GM10248 (cell line): ENCODE measurements at places on chromosomes 4 and X.

DNA sequence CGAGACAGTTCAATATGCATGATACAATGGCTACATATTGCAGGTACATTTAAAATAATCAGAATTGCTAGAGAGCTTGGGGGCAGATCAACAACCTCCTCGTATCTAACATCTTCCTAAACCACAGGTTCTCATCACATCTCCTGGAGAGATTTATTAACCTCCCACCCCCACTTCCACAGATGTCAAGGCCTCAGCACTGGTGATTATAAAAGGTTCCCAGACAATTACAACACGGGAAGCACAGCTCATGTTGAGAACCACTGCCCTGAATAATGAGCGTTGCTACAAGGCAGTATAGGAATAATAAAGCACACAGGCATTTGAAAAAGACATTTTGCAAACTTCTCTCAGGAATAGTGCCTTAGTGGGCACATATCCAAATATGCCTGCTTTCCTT, 42.8 kb downstream of the ELOVL6 start:
- DNase-seq = no peak

DNA sequence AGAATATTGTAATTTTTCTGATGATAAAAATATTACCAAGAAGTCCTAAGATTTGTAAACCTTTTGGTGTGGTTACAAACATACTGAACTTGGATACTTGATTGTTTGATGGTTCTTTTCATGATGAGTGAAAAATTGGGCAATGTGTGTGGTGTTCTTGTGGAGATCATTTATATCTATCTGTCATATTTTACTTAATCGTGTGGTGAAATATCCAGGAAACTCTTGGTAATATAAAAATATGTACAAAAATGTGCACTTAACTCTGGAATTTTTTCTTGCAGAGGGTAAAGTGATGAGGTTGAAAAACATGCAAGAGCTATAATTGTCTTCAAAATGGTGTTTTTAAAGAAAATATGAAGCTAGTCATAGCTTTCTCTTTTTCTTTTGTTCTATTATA, 2.8 kb downstream of the DCUN1D4 start:
- no peak for DNase-seq

DNA sequence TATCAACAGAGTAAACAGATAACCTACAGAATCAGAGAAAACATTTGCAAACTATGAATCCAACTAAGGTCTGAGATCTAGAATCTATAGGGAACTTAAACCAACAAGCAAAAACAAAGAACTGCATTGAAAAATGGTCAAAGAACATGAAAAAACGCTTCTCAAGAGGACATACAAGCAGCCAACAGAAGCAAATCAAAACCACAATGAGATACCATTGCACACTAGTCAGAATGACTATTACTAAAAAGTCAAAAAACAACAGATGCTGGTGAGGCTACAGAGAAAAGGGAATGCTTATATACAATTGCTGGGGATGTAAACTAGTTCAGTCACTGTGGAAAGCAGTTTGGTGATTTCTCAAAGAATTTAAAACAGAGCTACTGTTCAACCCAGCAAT, 255.7 kb downstream of the TMEM47 start:
- DNase-seq = no peak

- DNase-seq = no peak
Observed at GRCh38 chr4:120682981-120683380, 239.5 kb downstream of the PRDM5 start.

- no peak for DNase-seq
Observed at GRCh38 chrX:80812176-80812575, 2.5 kb upstream of the BRWD3 start.

DNA sequence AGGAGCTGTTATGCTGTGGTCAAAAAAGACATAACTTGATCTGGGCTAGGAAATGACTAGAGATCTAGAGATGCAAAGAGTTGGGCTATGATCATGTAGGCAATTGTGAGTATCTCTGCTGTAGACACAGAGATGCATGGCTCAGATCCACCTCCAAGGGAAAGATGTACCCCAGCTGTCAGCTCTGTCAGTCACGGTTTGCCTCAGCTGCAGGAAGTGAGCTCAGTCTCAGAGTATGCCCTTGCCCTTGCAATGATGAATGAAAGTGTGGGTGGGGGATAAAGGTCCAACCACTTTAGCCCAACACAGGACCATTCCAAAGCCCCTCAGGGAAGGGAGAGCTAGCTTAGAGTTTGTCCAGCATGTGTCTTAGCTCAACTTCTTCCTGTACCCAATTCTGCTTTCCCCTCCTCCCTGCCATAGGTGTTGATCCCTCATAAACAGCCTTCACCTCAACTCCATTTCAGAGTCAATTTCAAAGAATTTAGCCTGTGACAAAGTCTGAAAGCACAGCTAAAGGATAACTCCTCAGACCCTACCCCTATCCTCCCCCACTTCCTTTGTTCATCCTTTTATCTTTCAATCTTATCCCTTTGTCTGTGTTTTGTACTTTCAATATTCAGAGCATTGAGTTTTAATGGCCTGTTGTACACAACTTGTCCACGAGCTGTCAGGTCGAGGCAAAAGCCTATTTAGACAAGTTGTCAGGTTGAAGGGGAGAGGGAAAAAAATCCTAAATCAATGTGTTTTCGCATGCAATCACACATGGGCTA, 90.6 kb downstream of the MID1IP1 start:
- DNase-seq = peak; percentile 35

DNA sequence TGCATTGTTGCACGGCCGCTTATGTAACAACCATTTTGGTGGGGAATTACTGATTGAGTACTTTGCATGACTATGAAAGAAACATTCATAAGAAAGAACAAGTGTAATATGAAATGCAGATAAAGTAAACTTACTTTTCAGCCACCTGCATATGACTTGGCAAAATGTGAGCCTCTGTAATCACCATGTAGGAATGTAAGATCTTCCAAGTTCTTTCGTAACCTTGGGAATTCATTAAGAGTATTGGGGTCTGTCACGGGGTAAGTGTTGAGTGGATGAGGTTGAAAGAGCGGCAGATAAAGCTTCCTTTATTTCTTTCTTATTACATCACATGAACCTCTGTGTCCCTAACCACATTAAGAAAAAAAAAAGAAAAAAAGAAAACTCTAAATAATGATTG, 348.5 kb upstream of the NR3C2 start:
- DNase-seq = no peak

DNA sequence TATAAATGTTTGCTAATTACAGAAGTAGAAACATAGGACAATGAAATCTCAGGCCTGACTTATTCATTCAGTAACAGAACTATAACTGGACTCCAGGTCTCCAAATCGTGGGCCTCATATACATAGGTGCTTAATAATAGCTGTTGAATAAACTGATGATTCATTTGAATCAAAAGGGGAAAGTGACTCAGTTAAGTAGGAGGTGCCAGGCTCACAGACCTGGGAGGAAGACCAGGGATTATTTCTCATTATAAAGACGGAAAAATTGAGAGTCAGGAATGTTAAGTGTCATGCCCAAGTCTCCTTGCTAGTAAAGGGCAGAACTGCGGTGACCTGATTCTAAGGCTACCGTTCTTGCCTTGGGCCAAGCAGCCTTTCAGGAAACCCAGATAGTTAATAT, 131.5 kb downstream of the HS3ST1 start:
- DNase-seq = no peak

GRCh38 chr4:145979160-145979559, 40.5 kb upstream of the ZNF827 start:
- DNase-seq = no peak

- no peak for DNase-seq
Observed at GRCh38 chr4:148477276-148477675, 35.1 kb upstream of the NR3C2 start.

DNA sequence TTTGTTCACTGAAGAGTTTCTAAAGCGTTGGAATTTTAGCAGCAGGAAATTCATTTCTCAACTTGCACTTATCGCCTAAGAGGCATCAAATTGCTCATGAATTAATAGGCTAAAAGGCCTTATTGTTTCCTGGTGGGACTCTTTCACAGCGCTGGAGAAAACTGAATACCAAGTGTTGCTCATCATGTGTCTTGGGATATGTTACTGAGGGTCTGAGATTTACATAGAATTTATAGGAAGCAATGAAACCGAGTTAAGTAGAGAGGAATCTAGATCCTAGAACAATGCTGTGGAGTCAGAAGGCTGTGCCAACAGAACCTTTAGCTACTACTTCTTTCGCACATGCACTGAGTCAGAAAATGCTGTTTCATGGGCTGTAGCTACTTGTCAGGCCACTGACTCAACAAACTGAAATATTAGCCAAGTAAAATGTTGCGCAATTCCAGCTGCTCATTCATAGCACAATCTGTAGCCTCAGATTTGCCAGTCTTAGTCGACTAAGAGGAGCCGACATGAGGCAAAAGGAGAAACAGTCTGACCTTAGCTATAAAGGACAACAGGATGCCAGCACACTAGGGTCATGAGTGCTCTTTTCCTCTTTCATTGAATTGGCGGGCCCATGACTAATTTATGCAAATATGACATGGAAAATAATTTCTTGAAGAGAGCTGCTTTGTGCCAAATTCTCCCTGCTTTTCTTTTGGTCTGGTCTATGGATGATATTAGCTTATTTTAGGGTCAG, 35.9 kb upstream of the CXCL8 start:
- no peak for DNase-seq

- no peak for DNase-seq
Observed at GRCh38 chrX:10972706-10973105, 138.4 kb upstream of the HCCS start.

- no peak for DNase-seq
Observed at GRCh38 chrX:24465532-24465865, 413 bp downstream of the PDK3 start.

- no peak for DNase-seq
Observed at GRCh38 chr4:120007191-120007871, 59.3 kb downstream of the MAD2L1 start.

GRCh38 chr4:173038192-173038896, 130.3 kb upstream of the GALNT7 start:
- DNase-seq = no peak
